GM12892 (cell line): ENCODE measurements at places on chromosomes 6 and 20.

DNA sequence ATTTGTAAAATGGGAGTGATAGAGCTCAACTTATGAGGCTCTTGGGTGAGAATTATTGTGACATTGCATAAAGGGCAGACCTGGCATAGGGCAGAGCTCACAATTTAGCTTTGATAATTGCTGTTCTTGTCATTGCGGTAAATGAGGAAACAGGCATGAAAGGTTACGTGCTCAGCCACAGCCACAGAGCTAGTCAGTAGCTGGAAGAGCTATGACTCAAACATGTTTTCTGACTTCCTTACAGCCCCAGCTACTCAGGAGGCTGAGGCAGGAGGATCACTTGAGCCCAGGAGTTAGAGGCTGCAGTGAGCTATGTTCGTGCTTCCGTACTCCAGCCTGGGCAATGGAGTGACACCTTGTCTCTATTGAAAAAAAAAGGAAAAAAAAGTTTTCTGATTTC lies 3.5 kb upstream of the GHRH start:
- DNase-seq, result no peak

- no peak for DNase-seq
Observed at GRCh38 chr20:24986436-24987015, 6.0 kb downstream of the APMAP start.

DNA sequence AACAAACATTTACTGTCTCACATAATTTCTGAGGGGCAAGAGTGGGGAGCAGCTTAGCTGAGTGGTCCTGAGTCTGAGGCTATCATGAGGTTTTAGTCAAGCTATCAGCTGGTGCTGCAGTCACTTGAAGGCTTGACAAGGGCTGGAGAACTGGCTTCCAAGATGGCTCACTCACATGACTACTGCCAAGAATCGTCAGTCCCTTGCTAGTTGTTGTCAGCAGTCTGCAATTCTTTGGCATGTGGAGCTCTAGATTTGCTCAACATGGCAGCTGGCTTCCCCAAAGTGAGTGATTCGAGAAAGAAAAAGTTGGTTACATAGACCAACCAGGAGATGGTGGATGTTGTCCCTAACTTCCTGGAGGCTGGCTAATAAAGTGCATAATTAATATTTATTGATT lies 2.8 kb upstream of the LRRC1 start:
- no peak for DNase-seq

DNA sequence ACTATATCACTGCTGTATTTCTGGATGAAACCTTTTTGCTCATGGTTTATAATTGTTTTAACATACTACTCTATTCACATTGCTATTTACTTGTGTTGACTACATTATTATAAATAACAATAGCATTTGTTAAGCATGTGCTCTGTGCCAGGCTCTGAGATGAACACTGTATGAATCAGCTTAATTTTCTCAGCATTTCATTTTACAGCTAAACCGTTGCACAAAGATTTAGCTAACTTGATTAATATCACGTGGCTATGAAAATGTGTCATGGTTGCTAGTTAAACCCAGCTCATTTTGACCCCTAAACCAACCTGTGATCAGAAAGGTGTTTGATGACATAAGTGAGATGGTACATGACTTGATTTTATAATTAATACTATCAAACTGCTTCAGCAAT lies 77.5 kb downstream of the NCOA7 start:
- DNase-seq, result no peak

DNA sequence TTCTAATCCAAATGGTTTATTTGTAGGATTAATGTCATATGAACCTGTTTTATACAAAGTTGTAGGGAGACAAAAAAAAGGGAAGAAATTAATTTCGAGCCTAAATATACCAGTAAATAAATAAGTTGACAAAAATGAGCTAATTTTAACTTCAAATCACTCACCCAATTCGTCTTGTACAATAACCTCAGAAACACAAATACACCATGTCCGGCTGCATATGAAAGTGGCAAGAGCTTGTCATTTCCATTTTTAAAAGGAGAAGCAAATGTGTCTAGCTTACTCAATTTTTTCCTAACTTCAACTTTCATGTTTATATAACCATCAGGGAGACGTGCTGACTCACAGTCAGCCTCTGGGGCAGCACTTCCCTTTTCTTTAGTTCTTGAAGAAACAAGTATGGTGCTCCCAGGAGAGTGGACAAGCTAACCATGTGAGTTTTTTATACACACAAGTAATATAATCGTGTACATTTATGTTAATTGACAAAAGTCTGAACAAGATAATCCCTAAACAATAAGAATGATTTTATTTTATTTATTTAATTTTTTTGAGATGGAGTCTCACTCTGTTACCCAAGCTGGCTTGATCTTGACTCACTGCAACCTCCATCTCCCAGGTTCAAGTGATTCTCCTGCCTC lies 55.5 kb upstream of the SGK1 start:
- DNase-seq, result peak; percentile 9

DNA sequence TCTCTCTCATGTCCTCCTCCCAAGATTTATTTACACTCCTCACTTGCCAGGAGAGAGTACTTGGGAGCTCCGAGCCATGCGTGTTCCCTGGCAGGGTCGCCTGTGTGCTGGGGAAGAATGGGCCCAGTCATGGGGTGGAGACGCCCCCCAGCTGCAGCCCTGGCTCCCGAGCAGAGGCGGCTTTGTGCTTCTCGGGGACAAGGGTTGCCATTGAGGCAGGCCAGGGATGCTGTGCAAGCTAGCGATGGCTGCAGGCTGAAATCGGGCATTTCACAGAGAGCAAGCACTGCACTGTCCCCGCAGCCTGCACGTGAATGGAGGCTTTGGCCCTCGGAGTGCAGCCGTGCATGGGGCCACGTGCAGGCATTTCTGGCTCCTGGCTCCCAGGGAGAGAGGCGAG lies 23.8 kb downstream of the PHACTR3 start:
- DNase-seq, result no peak

DNA sequence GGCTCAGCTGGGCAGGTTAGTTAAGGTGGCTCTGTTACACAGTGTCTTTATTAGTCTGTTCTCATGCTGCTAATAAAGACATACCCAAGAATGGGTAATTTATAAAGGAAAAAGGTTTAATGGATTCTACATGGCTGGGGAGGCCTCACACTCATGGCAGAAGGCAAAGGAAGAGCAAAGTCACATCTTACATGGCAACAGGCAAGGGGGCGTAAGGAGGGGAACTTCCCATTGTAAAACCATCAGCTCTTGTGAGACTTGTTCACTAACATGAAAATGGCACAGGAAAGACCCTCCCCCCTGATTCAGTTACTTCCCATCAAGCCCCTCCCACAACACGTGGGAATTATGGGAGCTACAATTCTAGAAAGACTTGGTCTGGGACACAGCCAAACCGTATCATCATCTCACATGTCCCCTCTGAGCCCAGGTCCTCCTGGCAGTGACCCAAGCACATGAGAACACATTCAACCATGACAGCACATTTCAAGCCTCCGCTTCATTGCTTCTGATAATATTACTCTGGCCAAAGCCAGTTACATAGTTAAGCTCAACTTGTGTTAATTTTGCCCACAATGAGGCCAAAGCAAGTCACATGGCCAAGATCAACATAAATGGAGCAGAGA lies 383.9 kb downstream of the PLCB1 start:
- no peak for DNase-seq

DNA sequence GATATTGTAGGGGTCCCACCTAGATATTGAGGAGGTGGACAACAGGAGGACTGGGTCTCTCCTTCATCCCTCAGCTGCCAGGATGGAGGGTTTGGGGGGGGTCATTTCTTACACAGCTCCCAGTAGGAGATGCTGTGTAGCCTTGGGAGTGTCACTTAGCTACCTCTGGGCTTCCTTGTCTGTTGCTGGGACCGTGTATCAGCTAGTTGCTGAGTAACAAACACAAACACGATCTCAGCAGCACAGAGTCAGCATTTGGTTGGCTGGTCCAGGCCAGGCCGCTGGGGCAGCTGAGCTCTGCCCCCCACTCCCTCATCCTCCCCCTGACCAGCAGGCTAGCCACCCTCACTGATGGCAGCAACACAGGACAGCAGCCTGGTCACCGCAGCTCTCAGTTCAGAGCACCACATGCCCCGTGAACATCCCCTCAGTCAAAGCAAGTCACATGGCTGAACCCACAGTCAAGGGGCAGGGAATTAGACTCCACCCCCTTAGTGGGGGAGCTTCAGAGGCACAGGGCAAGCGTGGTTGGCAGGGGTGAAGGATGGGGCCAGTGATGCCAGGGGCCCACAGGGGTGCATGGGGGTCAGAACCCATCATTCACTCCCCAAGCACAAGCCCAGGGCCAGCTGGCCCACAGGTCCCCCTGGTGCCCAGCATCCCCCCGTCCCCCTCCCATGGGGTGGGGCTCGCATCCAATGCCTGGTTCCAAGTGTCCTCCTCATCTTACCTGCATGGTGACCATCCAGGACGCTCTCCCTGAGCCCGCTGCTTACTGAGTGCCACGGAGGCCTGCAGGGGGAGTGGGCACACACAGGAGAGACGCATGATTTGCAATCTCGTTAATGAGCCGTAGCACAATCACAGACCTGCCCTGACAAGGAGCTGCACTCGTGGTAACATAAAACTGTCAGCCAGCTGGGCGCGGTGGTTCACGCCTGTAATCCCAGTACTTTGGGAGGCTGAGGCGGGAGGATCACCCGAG lies 112.4 kb downstream of the TAF4 start:
- no peak for DNase-seq

DNA sequence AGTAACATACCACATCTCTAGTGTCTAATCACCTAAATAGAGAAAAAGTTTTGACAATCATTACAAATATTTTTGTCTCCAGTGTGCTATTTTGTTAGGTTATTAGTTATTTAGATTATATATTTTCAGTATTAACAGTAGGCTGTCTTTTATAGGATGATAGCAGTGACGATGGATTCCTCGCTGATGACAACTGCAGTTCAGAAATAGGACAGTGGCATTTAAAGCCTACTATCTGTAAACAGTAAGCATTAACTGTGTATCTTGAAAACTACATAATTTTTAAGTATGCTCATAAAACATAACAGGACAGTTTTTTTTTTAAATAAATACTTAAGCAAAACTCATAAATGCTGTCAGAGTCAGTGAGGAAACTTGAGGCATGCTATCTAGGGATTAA lies 37.9 kb upstream of the MYO6 start:
- no peak for DNase-seq

- no peak for DNase-seq
Observed at GRCh38 chr6:154878871-154879491, 116.1 kb upstream of the TIAM2 start.

GRCh38 chr20:11260611-11261010 lies 586.8 kb upstream of the JAG1 start:
- no peak for DNase-seq

DNA sequence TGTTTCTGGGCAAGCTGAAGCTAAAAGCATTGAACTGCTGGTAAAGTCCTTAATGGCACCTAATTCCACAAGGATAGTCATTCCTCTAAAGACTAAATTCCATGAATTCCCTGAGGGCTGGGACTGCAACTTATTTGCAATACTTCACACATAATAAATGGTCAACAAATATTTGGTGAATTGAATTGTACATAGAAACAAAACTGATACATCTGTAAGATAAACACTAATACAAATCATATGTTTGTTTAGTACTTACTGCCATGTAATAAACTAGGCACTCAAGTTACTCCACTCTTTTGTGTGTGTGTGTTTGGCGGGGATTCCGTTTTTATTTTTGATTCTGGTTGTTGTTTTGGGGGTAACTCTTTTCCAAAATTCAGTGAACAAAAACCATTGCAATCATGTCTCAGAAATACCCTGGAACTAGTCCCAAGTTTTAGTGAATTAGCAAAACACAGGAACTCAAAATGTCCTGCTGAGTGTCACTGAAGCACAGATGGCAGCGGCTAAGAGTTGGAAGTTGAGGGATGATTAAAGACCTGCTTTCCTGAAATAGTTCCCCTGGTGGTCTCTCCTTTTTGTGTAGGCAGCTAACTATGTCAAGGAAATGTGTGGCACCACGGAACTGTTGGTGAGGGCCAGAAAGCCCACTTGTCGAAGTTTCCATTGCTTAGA lies 74.8 kb upstream of the SNRPB2 start:
- no peak for DNase-seq

GRCh38 chr6:147195510-147195909 lies 8.7 kb upstream of the STXBP5 start:
- DNase-seq, result no peak

DNA sequence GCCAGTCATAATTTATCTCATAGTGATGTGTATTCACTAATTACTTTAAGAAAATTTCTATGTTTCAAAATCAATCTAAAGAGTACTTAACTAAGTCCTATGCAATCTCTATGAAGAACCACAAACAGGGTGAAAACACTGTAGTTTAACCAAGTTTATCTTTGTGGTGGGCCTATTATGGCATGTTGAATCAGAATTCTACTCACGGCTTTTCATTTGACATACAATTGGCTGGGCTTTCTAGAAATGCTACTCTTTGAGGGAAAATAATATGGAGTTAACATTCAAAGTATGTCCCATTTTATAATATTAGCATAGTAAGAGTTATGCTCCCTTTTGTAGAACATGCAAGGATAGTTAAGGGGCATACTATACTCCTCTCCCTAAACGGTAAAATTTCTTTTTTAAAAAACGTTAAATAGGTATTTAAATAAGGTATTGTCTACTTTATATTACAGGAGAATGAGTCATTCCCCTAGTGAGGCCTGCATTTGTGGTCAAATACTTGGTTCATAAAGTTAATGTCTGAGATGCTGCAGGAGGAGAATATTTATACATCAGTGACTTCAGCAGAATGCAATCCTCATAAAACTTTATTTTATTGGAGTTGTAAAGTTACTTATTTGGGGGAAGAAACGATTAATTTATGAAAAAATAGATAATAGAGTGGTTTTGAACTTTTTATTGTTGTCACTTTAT lies 1.8 kb downstream of the MOXD1 start:
- DNase-seq, result no peak

GRCh38 chr6:4372866-4373265 lies 237.5 kb upstream of the ECI2 start:
- DNase-seq, result no peak

GRCh38 chr20:41111578-41111951 lies 25.8 kb upstream of the PLCG1 start:
- no peak for DNase-seq

DNA sequence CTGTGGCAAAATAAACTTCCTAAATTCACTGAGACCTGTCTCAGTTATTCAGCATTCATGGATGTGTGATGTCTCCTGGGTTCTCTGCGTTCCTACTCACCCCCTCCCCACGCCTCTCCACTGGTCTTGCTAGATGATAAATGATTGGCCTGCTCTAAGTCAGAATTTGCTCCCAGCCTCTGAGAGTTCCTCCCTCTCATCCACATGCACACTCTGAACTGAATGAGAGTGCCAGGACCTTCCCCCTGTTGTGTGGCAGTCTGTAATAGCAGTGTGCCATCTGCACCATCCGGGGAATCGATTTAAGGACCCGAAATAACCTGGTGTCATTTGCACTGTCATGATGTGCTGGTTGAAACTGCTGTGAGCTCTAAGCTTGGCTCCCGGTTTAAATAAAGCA lies 135.8 kb upstream of the AFDN start:
- no peak for DNase-seq

GRCh38 chr20:21554985-21555384 lies 41.1 kb upstream of the NKX2-2 start:
- no peak for DNase-seq

DNA sequence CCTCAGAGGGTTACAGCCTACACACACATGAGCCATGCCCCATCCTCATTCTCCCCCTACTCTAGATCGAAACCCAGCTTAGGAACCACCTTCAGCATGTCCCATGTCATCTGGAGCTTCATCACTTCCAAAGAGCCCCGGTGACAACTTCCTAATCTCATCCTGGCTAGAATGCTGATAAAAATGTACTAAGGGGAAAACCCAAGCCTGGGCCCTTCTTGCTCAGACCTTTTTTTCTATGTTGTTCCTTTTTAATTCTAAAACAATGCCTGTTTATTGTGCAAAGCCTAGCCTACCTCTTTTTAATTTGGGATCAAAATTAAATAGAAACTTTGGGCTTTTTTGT lies 44.1 kb upstream of the NT5E start:
- no peak for DNase-seq
